Stimulated activated naive CD4-positive, alpha-beta T cell treated with Interleukin-2 at 50 U/mL for 16 hours (primary cell): ENCODE measurements at places on chromosomes 1 and 21.

- DNase-seq: no peak
Observed at GRCh38 chr21:16095005-16095404, 365.2 kb downstream of the USP25 start.

GRCh38 chr1:15261155-15262002 lies 14.4 kb downstream of the FHAD1 start:
- no peak for DNase-seq

DNA sequence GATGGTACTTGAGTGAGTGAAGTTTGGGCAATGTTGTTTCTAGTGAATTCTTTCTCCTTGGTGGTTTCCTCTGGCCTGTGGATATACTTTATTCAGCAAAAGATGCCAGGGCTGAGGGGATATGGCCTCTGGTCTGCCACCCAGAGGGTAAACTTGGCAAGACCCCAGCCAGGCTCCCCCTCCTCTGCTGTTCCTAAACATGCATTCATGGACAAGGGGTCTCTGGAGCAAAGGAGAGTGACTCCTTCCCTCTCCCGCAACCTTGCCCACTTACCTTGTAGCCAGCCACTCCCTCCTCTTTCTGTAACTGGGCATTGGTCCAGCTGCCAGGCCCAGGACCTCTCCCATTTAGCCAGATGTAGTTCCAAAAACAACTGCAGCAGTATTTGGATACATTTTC lies 43.8 kb downstream of the RUNX3 start:
- no peak for DNase-seq

DNA sequence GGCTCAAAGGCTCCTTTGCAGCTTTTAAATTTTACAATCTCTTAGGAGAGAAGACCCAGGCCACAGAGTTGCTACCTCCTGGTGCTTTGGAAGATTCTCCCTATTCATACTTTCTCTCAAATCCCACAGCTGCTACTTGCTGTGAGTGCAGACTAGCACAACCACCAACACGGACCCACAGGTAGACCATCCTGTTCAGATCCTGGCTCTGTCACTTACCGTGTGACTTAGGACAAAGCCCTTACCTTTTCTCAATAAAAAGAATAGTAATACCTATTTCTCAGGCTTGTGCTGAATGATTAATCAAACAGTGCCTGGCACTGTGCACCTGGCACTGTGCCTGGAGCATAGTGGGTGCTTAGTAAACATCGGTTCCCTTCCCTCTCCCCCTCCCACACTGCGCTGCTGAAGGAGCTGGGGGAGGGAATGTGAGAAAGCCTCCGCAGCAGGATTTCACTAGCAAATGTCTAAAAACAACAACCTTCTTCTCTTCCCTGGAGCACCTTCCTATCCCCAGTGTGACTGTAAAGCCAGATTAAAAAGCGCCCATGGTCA lies 81.7 kb downstream of the PGM1 start:
- no peak for DNase-seq

- DNase-seq: no peak
Observed at GRCh38 chr1:97489834-97490233, 431.0 kb downstream of the DPYD start.

GRCh38 chr1:153678519-153679336 lies at the start of gene NPR1:
NPR1 (plus strand) TSS chr1:153678688; CDS start chr1:153679109, 421 bp downstream.
- DNase-seq: peak; percentile 11
